ENCODE measurements at places on chromosomes 7 and 10. TPM values are rescaled to one million over a fixed set of nuclear protein-coding genes. Genes with fewer than 3 reads are reported as not detected.
A peak's percentile ranks its signal among the peaks of the same experiment; 100 is the strongest.

DNA sequence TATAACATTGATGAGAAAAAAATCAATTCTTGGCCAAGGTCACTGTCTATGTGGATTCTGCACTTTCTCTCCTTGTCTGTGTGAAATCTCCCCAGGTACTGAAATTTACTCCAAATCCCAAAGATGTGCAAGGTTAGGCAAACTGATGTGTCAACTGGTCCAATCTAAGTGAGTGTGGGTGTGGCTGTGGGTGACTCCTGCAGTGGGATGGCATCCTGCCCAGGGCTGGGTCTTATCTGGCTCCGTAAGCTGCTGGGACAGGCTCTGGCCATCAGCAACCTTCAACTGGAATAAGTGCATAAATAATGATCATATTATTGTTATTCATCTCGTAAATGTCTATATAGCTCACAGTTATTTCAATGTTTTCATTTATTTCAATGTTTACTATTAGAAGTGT is 79.3 kb downstream of the JCAD start:
- peak; percentile 66 for DNase-seq

- DNase-seq = no peak
Observed at GRCh38 chr10:636769-637168, 52.7 kb downstream of the DIP2C start.

GRCh38 chr7:151103973-151104372 is 17.7 kb downstream of the AGAP3 start:
- DNase-seq = no peak

GRCh38 chr7:26912338-26912737 is 47.9 kb upstream of the SKAP2 start:
- no peak for DNase-seq

GRCh38 chr10:29023678-29024077 is 265.2 kb upstream of the LYZL1 start:
- no peak for DNase-seq

- DNase-seq = no peak
Observed at GRCh38 chr7:79340212-79340611, 113.3 kb downstream of the MAGI2 start.

DNA sequence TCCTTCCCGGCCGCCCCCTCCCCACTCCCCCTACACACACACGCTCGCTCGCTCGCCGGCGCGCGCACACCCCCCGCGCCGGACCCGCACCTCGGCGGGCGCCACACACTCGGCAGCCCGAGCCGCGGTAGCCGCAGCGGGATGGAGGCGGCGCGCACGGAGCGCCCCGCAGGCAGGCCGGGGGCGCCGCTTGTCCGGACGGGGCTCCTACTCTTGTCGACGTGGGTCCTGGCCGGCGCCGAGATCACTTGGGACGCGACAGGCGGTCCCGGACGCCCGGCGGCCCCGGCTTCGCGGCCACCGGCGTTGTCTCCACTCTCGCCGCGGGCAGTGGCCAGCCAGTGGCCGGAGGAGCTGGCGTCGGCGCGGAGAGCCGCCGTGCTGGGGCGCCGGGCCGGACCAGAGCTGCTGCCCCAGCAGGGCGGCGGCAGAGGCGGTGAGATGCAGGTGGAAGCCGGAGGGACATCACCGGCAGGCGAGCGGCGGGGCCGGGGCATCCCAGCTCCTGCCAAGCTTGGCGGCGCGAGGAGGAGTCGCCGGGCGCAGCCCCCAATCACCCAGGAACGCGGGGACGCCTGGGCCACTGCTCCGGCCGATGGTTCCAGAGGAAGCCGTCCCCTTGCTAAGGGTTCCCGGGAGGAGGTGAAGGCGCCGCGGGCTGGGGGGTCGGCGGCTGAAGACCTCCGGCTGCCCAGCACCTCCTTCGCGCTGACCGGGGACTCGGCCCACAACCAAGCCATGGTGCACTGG is at the start of gene SORCS3:
TSS of gene SORCS3 (plus strand) at position 104 of the 750 bp plus-strand sequence.
- no peak for DNase-seq

- DNase-seq = no peak
Observed at GRCh38 chr7:85535974-85536729, 349.3 kb upstream of the SEMA3D start.

- no peak for DNase-seq
Observed at GRCh38 chr10:68184546-68184945, 47.4 kb downstream of the ATOH7 start.

DNA sequence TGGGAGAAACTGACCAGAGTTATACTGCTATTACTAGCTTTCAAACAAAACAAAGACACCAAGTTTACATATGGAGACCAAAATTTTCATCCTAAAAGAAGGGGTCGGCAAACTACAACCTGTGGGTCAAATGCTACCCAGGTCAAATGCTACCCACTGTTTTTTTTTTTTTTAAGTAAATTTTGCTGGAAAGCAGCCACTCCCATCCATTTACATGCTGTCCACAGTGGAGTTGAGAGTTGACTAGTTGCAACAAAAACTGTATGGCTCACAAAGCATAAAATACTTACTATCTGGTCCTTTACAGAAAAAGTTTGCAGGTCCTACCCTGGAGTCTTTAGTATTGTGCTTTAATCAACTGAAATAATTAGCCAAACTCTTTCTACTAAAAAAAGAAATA is 91.4 kb downstream of the SIRT1 start:
- DNase-seq = no peak

GRCh38 chr10:2887391-2888070 is 179.8 kb upstream of the PFKP start:
- DNase-seq = no peak

- no peak for DNase-seq
Observed at GRCh38 chr10:71727105-71727737, 7.6 kb upstream of the C10orf105 start.

DNA sequence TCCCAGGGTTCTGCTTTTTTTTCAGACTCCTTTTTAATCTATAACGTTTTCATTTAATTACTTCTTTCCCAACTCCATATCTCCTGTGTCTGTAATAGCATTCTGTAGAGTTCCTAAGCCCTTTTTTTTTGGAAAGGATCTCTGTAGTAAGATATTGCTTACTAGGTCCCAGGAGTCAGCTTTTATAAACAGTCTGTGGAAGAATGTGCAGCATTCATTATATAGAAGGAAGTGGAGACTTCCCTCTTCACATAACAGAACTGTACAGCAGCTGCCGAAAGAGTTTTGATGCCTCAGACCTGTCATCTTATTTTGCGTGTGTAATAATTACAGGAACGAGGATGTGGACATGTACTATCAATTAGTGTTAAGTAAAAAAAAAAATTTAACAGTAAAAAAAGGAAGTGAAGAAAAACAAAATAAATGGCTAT is 7.4 kb upstream of the STEAP4 start:
- DNase-seq = no peak

- no peak for DNase-seq
Observed at GRCh38 chr10:124181656-124182055, 88.3 kb upstream of the CHST15 start.

DNA sequence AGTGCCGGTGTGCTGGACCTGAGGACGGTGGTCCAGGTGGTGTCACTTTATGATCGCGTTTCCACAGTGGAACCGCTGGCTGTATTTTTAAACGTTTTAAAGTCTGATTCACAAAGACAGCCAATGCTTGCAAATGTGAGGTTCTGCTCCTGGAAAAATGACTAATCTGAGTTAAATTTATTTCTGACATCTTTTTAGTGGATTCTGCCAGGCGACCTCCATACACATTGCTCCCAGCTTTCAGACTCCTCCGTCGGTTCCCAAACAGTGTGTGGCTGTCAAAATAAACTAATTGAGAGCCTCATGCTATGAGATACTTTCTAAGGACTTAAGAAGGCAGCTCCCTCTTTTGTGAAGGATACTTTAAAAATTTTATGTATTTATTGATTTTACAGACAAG is 12.7 kb upstream of the TTYH3 start:
- DNase-seq = no peak

- DNase-seq = no peak
Observed at GRCh38 chr10:13087986-13088618, 11.9 kb upstream of the OPTN start.

DNA sequence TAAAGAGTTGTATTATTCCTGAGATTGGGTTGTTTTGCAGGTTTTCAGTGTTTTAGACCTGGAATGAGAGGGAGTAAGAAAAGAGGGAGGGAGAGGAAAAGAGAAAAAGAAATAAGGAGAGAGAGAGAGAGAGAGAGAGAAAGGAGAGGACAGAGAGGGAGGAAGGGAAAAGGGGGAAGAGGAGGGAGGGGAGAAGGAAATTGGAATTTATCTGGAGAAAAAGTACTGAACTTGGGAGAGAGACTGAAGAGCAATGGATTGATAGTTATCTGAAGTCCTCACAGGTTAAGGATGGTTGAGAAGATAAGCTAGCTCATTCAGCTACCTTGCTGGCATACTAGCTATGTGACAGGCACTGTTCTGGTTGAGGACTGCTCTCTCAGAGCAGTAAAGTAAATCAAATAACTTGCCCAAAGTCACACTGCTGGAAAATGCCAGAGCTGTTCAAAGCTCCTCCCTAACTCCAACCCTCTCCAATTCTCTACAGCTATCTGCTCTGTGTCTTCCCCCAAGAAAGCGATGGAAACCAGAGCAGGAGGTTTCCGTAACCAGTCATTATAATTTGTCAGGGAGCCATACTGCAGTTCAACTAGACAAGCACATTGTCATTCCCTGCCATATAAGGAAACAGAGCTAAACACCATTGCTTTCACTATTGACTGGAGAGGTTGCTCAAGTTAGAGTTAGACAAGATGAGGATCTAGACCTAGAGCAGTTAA is 10.7 kb downstream of the CALD1 start:
- no peak for DNase-seq

DNA sequence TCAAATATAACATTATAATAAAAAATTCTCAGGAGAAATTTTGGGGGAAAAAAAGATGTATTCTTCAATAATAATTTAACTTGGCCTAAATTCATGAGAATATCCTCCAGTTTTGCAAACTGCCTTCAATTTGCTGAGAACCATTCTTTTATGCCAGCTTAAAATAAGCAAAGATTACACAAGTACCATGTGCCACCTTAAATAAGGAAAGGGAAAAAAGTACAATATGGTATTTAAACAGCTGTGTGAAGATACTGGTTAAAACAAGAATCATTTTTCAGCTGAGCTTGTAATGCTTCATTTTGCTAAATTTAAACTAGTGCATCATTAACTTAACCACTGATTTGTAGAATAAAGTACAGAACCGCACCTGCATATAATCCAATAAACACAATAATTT is 217.8 kb downstream of the LRRN3 start:
- DNase-seq = no peak

DNA sequence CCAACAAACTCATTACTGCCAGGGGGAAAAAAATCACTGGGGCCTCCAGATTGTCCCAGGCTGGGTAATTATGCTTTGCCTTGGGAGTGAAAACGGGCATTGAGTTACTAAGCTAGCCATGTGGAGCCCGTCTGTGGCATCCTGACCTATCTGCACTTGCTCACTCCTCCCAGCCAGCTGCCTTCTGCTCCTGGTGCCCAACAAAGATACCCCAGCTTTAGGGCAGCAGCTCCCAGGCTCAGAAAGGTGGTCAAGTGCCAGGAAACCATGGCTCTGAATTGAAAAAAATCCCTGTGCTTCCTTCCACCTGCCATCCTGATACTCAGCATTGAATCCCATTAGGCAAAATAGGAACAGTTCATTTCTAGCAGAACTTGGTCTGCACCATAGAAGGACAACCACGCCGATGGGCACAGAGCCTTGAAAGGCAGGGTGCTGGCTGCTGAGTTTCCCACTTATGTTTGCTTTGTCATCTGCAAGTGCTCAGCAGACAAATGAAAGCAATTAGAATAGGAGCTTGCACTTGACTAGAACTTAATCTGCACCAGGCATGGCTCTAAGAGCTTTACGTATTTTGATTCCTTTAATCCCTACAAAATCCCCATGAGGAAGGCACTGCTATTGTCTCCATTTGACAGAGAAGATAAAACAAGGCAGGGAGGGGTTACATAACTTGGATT is 42.8 kb downstream of the HSPA12A start:
- no peak for DNase-seq

- DNase-seq = no peak
Observed at GRCh38 chr10:114855776-114856543, 34.4 kb downstream of the FHIP2A start.

DNA sequence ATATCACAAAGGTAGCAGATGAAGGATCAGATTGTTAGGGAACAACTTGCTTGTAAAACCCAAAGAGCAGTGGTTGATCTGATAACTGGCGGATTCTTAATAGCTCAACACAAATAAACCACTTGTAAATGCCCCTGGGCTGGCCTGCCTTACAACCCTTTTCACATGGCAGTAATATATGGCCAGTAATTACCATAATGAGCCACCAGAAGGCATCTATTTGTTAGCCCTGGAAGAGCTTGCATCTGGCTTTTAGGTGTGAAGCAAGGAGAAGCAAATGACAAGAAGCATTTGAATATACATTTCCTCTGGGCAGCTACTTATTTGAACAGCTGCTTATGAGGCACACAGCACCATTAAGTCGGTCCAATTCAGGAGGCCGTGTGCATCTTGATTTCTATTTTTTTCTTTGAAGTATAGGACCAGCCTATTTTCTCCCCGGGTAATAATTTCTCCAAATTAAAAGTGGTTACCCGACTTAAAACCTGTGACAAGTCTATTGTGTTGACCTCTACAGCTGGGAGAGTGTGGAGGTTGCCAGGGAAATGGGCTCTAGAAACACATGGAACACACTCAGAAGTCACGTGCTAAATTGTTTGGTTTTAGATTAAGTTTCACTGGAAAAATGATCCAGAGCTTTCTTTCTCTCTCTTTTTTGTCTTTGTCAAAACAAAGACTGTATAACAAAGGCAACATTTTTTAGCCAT is 113.4 kb downstream of the SEM1 start:
- DNase-seq = no peak

DNA sequence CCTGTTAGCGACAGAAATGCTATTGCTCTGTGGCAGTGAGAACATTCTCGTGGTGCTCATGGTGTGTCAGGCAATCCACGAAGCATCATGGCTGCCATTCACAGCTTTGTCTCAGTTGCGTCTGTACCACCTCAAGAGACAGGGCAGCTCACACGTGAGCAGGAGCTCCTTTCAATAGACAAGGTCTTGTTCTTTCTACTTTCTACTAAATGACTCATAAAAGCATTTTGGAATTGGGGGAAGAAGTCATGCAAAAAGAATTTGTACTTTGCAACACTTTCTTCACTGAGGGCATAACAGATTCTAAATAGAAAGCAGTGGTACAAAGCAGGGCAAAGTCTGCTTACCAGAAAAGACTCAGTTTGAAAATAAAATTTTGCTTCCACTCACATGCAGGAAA is 638.5 kb downstream of the PHTF2 start:
- DNase-seq = no peak

HOXA7 gene
- not detected for total RNA-seq

MMD2 gene
- not detected for total RNA-seq

ANXA8 gene
- 0.67 TPM for total RNA-seq

AKR1D1 gene
- not detected for total RNA-seq

ACSM6 gene
- not detected for total RNA-seq

MACROH2A2 gene
- total RNA-seq = 14.7 TPM

LFNG gene
- total RNA-seq = 3.6 TPM

SUN3 gene
- total RNA-seq = not detected

NCAPG2 gene
- 8.5 TPM for total RNA-seq

CDK1 gene
- total RNA-seq = 0.58 TPM
